Chondrocyte (in vitro differentiated cells): ENCODE measurements at places on chromosomes 3 and 15. TPM values are rescaled to one million over a fixed set of nuclear protein-coding genes. Genes with fewer than 3 reads are reported as not detected.

- peaks cover 59% of the 10 kb centered on the region for H3K4me1 ChIP-seq
- H3K4me3 ChIP-seq: no peak overlapping the region
- peaks cover 22% of the 10 kb centered on the region for H3K36me3 ChIP-seq
- no peak overlapping the region for H3K27ac ChIP-seq
- DNase-seq: no peak
- no peaks in the 10 kb centered on the region for H3K27me3 ChIP-seq
Observed at GRCh38 chr3:71010726-71011455, 572.6 kb downstream of the FOXP1 start.

The MYL3 gene
- 0.22 to 0.82 TPM in 2 of 3 replicates, not detected in the other for total RNA-seq

The GRM7 gene
- not detected in 3 replicates for total RNA-seq

The ONECUT1 gene
- total RNA-seq: 0.15 to 0.67 TPM in 2 of 3 replicates, not detected in the other

The EFCAB12 gene
- 0.10 TPM in 1 of 3 replicates, not detected in the others for total RNA-seq
